ENCODE measurements at places on chromosomes 12 and 14. TPM values are rescaled to one million over a fixed set of nuclear protein-coding genes. Genes with fewer than 3 reads are reported as not detected.

The PPFIA2 gene
- not detected for total RNA-seq

DNA sequence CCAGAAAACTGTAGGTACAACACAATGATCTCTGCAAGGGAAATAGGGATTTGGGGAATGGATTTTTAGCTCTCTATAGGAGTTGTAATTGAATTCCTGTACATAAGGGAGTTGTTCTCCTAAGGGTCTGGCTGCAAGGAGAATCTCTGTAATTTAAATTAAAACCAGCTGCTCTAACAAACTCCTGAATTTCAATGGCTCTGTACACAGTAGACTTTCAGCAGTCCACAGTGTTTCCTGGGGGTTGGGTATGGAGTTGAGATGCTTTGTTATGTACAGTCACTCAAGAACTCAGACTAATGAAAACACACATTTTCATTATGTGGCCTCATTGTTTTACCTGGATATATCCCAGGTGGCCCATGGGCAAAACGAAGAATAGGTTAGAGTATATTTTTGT is 93.2 kb downstream of the NAV3 start:
- H3K4me1 ChIP-seq, result no peaks in the 10 kb centered on the region
- H3K36me3 ChIP-seq, result no peaks in the 10 kb centered on the region
- no peak overlapping the region for H3K27ac ChIP-seq
- no peak overlapping the region for H3K4me3 ChIP-seq
- H3K27me3 ChIP-seq, result no peaks in the 10 kb centered on the region
- DNase-seq, result no peak

The AJUBA gene
- total RNA-seq, result 1.2 TPM

DNA sequence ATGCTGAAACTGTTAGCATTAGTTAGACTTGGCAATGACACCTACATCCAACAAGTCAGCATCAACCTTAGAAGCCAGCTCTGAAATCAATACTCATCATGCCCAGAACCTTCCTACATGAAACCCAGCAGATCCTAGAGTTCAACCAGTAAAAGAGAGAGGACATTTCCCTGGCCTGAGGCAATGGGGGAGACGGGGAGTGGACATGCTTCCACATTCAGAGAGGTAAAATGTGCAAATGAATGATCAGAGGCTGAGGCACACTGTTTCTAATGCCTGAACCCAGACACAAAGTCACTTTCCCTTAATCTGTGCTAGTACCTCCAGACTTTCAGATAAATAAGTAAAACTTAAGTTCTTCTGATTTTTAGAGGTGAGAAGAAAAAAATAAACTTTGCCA is 34.5 kb downstream of the ERO1A start:
- H3K27ac ChIP-seq, result no peak overlapping the region
- H3K36me3 ChIP-seq, result peaks cover 54% of the 10 kb centered on the region
- H3K4me3 ChIP-seq, result no peak overlapping the region
- no peaks in the 10 kb centered on the region for H3K27me3 ChIP-seq
- no peak for DNase-seq

The CKB gene
- 3.8 TPM for total RNA-seq

DNA sequence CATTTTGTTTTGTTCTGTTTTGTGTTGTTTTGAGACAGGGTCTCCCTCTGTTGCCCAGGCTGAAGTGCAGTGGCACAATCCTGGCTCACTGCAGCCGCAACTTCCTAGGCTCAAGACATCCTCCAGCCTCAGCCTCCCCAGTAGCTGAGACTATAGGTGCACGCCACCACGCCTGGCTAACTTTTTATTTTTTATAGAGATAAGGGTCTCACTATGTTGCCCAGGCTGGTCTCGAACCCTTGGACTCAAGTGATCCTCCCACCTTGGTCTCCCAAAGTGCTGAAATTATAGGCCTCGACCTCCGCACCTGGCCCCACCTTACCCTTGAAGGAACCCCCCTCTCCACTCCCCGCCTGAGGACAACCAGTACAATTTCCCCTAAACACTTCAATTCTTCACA is 7.5 kb upstream of the IFT81 start:
- no peaks in the 10 kb centered on the region for H3K4me1 ChIP-seq
- H3K27ac ChIP-seq, result no peak overlapping the region
- no peak overlapping the region for H3K4me3 ChIP-seq
- no peak for DNase-seq

GRCh38 chr12:15782667-15783066 is 6.5 kb downstream of the EPS8 start:
- no peaks in the 10 kb centered on the region for H3K36me3 ChIP-seq
- no peak for DNase-seq
- H3K27me3 ChIP-seq, result peaks cover 24% of the 10 kb centered on the region
- H3K4me1 ChIP-seq, result peaks cover under 1% of the 10 kb centered on the region
- H3K4me3 ChIP-seq, result no peak overlapping the region

- no peak for DNase-seq
- H3K27me3 ChIP-seq, result no peaks in the 10 kb centered on the region
- H3K27ac ChIP-seq, result no peak overlapping the region
- H3K36me3 ChIP-seq, result no peaks in the 10 kb centered on the region
- H3K4me3 ChIP-seq, result no peak overlapping the region
These were observed 114.5 kb downstream of the EGLN3 start for GRCh38 chr14:33836203-33836899.

- no peak overlapping the region for H3K4me3 ChIP-seq
- no peak overlapping the region for H3K27ac ChIP-seq
- no peaks in the 10 kb centered on the region for H3K4me1 ChIP-seq
- no peaks in the 10 kb centered on the region for H3K27me3 ChIP-seq
- no peak for DNase-seq
These were observed 284.5 kb upstream of the E2F7 start for GRCh38 chr12:77349689-77350370.

The GUCY2C gene
- total RNA-seq, result not detected

DNA sequence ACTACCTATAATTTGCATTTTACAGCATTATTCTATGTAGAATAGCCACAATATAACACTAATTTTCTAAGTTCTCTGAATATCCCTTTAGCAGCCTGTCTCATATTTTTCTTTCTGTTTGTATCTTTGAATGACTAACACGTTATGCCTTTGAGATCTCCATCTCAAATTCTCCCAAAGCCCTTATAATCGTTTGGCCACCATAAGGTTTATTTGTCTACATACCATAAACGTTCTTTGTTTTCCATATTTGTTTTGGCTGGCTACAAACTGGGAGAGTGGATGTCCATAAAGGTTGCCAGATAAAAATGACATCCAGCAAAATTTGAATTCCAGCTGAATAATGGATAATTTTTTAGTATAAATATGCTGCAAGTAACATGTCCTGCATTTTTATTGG is 203.7 kb downstream of the STXBP6 start:
- no peak overlapping the region for H3K4me3 ChIP-seq
- no peaks in the 10 kb centered on the region for H3K4me1 ChIP-seq
- H3K27me3 ChIP-seq, result peaks cover 10% of the 10 kb centered on the region
- DNase-seq, result no peak
- H3K27ac ChIP-seq, result no peak overlapping the region

The PRIMA1 gene
- not detected for total RNA-seq

- no peak for DNase-seq
- no peak overlapping the region for H3K27ac ChIP-seq
- no peaks in the 10 kb centered on the region for H3K27me3 ChIP-seq
- peaks cover 11% of the 10 kb centered on the region for H3K36me3 ChIP-seq
- no peak overlapping the region for H3K4me3 ChIP-seq
These were observed 200.7 kb upstream of the SLC38A2 start for GRCh38 chr12:46573347-46573658.

The SOAT2 gene
- 1.4 TPM for total RNA-seq

- no peak overlapping the region for H3K4me3 ChIP-seq
- H3K36me3 ChIP-seq, result no peaks in the 10 kb centered on the region
- H3K27me3 ChIP-seq, result no peaks in the 10 kb centered on the region
These were observed 930.5 kb upstream of the NOVA1 start for GRCh38 chr14:27528328-27528727.

The TMEM30B gene
- 0.60 TPM for total RNA-seq

GRCh38 chr12:79643821-79644220 is 46.9 kb downstream of the PAWR start:
- no peak for DNase-seq
- no peak overlapping the region for H3K4me3 ChIP-seq
- H3K27ac ChIP-seq, result no peak overlapping the region
- H3K4me1 ChIP-seq, result no peaks in the 10 kb centered on the region
- peaks cover 2% of the 10 kb centered on the region for H3K27me3 ChIP-seq
